SK-N-DZ (cell line): ENCODE measurements at places on chromosomes 3 and 15.

DNA sequence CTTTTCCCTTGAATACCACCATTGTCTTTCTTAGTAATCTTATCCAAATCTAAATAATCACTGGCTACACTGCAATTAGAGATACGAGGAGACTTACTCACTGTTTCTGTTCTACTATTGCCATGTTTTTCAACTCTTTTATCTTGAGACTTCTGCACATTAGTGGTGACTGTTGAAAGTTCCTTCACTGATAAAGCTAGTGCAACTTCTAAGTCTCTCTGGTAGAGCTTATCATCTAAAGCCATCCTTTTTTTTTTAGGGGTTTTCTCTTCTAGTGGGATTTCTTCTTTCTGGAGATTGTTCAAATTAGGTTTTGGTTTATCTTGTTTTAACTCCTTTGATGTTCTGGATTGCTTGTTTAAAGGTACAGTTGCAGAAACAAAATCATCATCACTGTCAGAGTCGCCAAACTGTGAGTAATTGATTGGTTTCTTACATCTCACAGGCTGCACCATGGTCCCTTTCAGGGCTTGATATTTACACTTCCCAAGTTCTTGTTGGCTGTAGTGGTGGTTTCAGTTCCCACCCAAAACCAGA, 37.7 kb downstream of the NCK1 start:
- DNase-seq = no peak

- DNase-seq = no peak
These were observed 10.8 kb upstream of the RASA2 start for GRCh38 chr3:141476033-141476432.

DNA sequence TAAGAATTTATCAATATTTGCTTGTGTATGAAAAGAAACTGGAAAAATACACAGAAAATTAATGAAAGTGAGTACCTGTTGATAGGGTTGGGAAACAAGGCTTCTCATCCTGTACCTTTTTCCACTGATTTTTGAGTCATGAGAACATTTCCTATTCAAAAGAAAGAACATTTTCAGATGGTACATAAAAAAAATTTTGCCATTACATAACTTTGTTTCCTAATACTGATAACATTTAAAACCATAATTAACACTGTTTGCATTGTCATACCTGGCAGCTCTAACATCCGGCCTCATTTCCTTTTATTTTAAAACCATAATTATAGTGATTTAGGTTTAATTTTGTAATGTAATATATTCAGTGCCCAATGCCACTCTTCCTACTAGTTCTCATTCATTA, 11.7 kb downstream of the NKTR start:
- DNase-seq = no peak

- DNase-seq = no peak
These were observed 22.2 kb upstream of the IDH2 start for GRCh38 chr15:90124507-90124906.

GRCh38 chr15:34987609-34988026, 469 bp downstream of the ZNF770 start:
- DNase-seq = peak; percentile 16

- no peak for DNase-seq
These were observed 374.0 kb upstream of the CBLB start for GRCh38 chr3:106242781-106243180.

DNA sequence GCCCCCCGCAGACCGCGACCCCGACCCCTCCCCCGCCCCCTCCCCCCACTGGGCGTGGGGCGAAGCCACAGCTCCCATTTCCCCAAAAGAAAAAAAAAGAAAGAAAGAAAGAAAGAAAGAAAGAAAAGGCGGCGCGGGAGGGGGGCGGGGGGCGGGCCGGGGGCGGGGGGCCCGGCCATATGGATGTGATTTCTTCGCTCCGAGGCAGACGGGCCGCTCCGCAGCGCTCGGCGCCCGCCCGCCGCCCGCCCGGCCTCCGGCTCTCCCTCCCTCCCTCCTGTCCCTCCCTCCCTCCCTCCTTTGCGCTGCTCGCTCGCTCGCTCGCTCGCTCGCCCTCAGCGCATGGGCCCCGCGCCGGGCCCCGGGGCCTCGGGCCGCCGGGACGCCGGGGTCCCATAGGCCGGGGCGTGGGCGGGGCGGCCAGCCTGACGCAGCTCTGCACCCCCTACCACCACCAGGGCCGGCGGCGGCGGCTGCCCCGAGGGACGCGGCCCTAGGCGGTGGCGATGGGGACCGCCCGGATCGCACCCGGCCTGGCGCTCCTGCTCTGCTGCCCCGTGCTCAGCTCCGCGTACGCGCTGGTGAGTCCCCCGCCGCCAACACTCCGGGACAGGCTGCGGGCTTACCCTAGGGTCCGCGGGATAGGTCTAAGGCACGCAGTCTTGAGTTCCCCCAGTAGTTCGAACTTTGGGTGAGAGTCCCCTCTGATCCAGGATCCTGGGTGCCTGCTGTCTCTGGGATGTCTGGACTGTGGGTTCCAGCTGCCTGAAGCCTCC, 5.7 kb downstream of the PTH1R start:
- DNase-seq = no peak

GRCh38 chr3:62178032-62178431, 195.3 kb downstream of the FEZF2 start:
- DNase-seq = no peak

- peak; percentile 30 for DNase-seq
These were observed 164.4 kb upstream of the TOPAZ1 start for GRCh38 chr3:44077267-44077666.

- no peak for DNase-seq
These were observed 6.8 kb downstream of the ANXA2 start for GRCh38 chr15:60390871-60391501.
